ENCODE measurements at places on chromosomes 12 and 14.

DNA sequence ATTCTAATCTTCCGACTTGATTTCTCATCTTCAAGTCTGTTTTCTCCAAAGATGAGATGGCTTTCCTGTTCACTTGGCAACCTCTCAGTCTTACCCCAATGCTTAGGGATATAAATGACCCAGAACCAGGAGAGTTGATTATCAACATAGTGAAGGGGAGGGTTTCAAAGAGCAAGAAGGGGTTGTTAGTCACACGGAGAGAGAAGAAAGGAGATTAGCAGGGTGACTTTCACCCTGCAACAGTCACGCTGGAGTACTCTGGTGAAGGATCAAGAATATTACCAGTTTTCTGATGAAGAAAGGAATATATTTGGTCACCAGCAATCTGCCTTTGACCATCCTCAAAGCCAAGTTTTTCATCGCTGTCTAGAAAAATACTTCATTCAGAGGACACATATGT is at the start of gene TMEM52B:
TMEM52B (plus strand) TSS at position 212 of the 400 bp plus-strand sequence. CDS start 543 bp downstream, outside the sequence.
- DNase-seq, result no peak

DNA sequence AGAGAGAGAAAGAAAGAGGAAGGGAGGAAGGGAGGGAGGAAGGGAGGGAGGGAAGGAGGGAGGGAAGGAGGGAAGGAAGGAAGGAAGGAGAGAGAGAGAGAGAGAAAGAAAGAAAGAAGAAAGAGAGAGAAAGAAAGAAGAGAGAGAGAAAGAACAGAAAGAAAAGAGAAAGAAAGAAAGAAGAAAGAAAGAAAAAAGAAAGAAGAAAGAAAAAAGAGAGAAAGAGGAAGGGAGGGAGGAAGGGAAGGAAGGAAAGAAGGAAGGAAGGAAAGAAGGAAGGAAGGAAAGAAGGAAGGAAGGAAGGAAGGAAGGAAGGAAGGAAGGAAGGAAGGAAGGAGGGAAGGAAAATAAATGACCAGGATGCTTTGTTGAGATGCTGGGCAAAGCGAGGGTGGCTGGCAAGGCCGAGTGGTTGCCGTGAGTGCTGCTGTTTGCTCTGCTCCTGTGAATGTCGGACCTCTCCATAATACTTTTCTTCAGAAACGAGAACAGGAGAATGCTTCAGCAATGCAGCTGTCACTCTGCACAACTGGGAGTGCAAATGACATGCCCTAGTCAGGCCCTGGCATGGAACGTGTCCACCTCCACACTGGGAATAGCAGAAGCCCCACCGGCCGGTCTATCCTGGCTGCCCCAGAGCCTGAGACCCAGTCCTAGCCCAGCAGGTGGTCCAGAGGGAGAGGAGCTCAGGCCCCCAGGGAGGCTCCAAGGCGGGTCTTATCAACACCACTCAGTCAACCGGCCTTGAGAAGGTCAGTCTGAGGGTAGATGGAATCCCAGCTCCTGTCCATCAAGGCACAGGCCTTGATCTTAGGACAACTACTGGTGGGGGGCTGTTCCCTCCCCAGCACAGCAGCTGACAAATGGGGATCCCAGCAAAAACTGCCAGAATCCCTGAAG is 25.1 kb upstream of the EIF5 start:
- no peak for DNase-seq

DNA sequence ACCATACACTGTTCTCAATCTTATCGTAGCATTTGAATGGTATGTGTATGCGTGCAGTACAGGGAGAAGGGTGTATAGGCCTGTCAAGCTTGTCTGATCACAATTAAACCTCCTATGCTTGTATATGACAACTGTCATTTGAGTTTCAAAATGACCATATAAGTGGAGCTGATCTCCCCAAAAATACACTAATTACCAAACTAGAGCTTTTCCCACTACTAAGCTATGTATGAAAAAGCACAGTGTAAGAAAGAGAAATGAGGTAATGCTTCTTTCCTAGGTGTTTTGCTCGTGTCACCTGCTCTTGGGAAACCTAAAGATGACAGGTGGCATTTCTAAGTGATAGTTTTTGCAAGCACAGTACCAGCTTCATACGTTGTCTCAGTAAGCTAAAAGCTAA is 1.1 kb upstream of the STK38L start:
- DNase-seq, result no peak

GRCh38 chr12:2833810-2834209 is 1.0 kb downstream of the NRIP2 start:
- no peak for DNase-seq

GRCh38 chr12:72209086-72209485 is 63.1 kb upstream of the TRHDE start:
- no peak for DNase-seq

GRCh38 chr14:78103271-78103670 is 66.9 kb upstream of the NRXN3 start:
- DNase-seq, result no peak

GRCh38 chr12:46535376-46535775 is 162.8 kb upstream of the SLC38A2 start:
- DNase-seq, result no peak

DNA sequence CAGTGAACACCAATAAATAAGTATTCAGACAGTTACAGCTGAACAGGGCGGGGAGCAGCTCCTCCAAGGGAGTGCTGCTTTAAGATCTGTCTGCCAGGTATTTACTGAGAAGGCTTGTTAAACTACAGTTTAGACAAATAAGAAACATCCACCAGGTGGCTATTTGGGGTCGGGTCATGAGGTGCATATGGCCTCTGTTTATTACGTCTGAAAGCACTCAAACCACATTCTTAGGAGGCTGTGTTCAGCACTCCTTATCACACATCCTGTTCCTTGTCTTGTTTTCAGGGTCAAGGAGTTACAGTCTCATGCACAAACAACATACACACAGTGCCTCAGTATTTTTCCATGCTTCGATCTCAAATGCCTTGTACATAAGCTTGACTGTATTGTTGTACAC is 78.8 kb downstream of the KCNMB4 start:
- DNase-seq, result no peak

DNA sequence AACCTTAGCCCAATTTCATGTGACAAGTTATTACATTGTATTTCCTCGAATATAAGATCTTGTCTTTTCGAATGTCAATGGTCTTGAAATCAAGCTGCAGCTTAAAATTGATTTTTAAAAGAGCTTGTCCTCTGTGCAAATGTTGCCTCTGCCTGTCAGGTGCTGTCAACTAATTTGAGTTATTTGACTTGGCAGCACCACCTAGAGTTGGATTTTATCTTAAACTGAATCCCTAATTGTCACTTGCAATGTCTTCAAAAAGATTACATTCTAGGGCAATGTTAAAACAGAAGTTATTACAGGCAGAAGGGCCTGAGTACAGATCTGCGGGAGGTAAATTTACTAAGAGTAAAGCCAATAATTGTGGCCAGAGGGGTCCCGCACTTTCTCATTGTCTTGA is 26.2 kb upstream of the TUNAR start:
- DNase-seq, result no peak

- DNase-seq, result no peak
Observed at GRCh38 chr14:79118291-79118690, 948.1 kb downstream of the NRXN3 start.

- no peak for DNase-seq
Observed at GRCh38 chr12:112161711-112162110, 36.4 kb downstream of the TRAFD1 start.

GRCh38 chr12:25995906-25996305 is 37.4 kb downstream of the RASSF8 start:
- no peak for DNase-seq

DNA sequence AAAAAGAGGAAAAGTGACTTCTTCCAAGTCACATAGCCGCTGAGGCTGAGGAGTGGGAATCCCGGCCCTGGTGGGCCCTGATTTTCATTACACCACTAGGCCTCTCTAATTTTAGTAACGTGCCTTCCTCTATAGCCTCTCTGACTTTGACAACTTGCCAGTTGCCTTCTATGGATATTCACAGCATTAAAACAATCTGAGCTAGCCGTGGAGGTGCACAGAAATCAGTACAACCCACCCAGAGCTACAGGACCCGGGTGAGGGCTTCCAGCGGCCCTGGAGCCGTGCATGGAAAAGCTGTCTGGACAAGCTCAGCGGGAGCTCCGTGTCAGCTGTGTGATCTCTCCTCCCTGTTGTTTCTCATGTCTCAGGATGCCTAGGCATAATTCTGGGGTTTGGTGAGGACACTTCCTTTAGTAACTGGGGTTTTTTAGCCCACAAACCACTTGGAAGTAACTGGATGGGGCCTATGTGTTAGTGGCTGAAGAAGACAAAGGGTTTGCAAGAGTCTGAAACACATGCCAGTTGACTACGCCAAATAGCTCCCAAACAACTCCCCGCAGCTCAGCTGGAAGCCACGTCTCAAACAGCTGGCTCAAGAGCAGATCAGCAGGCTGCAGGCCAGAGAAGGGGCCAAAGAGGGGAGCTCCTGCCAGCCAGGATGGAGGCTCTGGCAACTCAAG is 53.0 kb downstream of the SSH1 start:
- no peak for DNase-seq

GRCh38 chr12:74317078-74317601 is 220.5 kb upstream of the ATXN7L3B start:
- no peak for DNase-seq

DNA sequence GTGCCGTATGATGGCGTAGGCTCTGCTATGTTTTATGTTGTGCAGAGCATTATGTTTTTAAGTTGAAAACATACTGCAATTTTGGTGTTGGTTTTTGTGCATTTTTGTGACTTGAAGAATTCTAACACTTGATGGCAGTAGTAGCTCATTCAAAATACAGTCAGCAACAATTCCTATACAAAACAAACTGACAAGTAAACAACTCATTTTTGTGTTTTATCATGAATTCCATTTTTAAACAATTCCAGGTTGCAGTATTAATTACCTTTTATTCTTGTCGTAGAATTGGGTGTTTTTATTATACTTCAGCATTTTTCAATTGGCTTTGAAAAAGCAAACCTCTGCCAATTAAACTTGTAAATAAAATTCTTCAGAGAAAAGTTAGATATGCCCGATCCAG is 4.1 kb upstream of the CCER1 start:
- no peak for DNase-seq

- DNase-seq, result no peak
Observed at GRCh38 chr14:72617391-72618031, 276.4 kb downstream of the DPF3 start.

GRCh38 chr12:92676710-92677109 is 26.1 kb upstream of the PLEKHG7 start:
- DNase-seq, result no peak

DNA sequence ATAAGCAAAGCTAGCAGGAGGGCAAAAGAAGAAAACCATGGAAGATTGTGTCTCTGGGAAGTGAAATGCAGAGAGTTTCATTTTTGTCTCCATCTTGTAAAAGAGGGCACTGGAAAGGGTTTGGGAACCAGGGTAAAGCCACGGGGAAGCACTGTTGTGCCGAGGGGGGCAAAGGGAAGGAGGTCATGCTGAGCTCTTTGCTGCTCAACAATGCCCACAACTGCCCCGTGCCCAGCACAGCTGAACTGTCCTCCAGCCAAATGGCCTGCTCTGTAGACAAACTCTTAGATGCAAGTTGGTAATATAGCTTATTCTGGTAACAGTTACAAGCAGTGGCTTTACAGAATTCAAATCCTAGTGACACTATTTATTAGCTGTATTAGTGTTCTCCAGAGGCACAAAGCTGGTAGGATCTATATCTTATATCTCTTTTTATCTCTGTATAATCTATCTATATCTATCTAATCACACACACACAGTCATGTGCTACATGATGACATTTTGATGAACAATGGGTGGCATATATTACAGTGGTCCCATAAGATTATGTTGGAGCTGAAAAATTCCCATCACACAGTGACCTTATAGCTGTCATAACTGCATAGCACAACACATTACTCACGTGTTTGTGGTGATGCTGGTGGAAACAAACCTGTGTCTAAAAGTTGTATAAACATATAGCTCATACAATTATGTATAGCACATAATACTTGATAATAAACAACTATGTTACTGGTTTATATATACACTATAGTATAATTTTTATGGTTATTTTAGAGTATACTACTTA is 203.4 kb upstream of the DDHD1 start:
- no peak for DNase-seq

DNA sequence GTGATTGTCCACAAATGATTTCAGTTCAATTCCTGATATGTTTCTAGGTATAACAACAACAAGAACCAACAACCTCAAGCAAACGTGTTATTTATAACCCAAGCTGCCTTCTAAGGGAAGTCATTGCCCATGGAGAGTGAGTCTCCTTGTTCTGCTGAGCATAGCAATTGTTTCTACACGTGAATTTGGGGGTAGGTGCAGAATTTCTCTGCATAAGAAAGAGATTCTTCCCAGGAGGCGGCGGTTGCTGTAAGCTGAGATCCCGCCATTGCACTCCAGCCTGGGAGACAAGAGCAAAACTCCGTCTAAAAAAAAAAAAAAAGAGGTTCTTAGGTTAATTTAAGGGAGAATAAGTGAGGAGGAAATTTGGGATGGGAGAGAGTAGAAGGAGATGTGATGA is 226.5 kb upstream of the PELI2 start:
- DNase-seq, result no peak

DNA sequence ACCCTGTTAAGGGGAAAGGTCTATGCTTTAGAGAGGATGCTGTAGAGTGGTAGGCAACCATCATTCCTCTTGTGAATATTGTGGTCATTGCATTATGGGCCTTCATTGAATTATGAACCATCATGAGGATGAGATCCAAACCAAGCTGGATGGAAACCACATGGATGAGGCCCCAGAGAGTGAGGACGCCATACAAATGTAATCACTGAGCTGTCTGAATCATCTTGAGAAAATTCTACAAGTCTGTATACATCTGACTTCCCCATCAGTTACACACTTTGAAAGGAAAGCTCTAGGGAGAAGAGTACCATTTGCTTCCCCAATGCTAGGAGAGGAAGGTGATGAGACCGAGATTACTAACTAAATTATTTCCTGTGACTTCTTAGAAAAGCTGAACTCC is 172.9 kb downstream of the CACNA1C start:
- no peak for DNase-seq

DNA sequence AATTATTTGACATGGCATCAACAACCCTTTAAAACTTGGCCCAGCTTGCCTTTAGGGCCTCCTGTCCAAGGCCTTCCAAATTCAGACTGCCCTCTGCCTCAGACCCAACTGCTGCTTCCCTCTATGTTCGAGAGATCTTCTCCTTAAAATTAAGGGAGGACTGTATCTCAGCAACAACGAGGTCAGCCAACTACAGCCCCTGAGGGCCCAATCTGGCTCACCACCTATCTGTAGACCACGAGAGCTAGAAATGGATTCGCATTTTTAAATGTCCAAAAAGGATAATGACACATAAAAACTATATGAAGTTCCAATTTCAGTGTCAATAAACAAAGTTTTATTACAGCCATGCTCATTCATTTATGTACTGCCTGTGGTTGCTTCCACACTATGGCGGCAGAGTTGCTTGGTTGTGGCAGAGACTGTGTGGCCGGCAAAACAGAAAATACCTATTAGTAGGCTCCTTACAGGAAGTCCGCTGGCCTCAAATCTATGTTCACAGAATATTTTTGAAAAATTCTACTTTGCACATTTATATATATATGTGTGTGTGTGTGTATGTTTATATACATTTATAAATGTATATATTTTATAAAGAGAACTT is 1026.9 kb downstream of the BCL11B start:
- no peak for DNase-seq
